ENCODE measurements at places on chromosomes 3 and 15.

DNA sequence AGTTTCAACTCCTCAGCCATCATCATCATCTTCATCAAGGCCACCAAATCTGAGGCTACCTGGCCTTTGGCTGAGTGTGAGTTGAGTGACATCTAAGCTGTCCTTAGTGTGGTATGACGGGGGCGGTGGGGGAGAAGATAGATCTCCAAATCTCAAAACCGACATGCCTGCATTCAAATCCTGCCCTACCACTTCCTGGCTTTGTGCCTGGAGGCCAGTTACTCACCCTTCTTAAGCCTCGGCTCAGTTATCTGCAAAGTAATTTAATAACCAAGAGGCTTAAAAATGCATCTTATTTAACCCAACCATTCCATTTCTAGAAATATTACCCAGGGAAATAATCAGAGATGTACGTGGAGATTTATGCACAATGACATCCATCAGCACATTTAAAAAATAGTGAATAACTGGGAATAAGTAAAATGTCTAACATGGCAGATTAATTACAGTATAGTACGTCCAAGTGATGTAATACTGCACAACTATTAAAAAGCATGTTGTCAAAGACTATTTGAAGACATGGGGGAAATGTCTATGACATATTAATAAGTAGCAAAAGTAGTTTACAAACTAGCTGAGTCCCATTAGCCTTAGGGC lies 167.4 kb downstream of the NTRK3 start:
- no peak for DNase-seq

GRCh38 chr3:143536817-143537535 lies 311.3 kb downstream of the SLC9A9 start:
- no peak for DNase-seq

DNA sequence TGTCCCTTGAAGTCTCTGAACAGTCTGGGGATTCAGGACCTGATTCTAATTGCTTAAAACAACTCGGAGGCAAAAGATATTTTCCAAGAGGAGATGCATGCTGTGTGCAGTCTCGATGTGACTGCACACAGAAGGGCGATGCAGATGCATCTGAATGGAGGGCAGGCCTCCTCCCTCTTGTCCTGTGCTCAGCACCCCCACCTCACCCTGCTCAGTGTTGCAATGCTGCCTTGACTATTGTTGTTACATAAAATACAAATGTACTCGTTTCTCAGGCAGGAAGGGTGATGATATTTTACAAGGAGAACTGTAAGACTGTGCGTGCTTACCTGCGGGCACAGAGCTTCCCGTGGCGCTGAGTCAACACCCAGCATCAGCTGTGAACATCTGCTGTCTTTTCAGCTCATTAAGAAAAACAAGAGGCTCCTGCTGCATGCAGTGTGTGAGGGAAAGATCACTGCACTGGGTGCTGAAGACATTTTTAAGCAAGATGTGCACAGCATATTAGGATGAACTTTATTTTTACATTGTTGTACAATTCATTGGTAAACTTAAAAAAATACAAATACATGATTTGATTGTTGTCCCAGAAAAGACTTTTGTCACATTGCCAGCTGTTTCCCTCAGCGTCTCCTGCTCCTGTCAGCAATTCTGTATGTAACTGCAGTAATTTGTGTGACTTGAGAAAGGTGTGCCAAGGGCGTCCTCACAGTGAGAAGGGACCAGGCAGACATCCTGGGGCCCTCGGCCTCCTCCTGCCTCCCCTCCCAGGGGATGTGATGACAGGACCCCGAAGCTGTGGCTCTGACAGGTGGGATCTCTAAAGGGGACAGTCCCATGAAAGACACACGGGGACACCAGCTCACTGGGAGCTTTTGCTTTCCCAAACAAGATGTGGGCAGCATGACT lies 56.3 kb upstream of the RPL32 start:
- no peak for DNase-seq

DNA sequence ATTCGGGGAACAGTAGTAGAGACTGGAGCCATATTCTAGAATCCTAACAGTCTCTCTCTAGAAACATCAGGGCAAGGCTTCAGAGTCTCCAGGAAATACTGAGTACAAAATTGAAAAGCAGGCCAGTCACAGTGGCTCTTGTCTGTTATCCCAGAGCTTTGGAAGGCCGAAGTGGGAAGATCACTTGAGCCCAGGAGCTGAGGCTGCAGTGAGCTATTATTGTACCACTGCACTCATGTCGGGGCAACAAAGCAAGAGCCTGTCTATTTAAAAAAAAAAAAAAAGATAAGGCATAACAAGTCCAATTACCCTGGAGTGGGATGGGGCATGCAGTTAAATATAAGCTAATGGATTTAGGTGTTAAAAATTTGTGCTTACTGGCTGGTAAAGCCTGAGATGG lies 79.0 kb downstream of the SEMA6D start:
- no peak for DNase-seq

- no peak for DNase-seq
Measured at GRCh38 chr3:186217820-186218164, 108.9 kb upstream of the ETV5 start.

DNA sequence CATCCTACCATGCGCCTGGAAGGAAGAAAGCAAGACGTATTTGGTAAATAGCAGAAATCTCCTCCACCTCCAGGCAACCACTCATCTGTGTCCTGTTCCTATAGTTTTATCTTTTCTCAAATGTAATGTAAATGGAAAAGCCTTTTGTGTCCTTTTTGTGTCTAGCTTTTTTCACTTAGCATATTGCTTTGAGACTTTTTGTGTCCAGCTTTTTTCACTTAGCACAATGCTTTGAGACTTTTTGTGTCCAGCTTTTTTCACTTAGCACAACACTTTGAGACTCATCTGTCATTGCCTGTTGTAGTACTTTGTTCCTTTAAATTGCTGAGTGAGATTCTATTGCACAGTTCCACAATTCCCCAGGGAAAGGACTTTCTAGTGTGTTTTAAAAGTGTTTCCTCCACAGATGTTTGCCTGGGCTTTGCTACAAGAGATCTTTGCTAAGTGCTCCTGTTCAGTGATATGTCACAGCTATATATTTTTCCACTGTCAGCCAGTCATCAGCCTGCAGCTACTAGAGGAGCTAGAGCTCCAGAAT lies 27.9 kb upstream of the MUC13 start:
- no peak for DNase-seq

DNA sequence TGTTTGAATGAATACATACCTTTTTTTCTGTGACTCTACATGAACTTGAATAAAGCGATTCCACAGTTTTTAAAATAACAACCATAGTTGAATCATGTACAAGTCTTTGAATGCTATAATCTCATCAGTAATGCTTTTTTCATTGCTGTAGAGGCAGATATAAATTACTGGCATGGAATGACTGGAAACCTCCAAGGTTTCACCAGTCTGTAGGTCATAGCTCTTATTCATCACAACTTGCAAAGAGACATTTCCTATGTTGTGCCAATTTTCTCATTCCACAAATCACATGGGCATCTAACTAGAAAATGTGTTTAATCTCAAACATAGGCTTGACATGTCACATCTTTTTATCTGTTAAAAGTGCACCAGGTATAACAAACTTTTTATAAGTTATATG lies 407.1 kb upstream of the KCNMB2 start:
- DNase-seq = no peak

DNA sequence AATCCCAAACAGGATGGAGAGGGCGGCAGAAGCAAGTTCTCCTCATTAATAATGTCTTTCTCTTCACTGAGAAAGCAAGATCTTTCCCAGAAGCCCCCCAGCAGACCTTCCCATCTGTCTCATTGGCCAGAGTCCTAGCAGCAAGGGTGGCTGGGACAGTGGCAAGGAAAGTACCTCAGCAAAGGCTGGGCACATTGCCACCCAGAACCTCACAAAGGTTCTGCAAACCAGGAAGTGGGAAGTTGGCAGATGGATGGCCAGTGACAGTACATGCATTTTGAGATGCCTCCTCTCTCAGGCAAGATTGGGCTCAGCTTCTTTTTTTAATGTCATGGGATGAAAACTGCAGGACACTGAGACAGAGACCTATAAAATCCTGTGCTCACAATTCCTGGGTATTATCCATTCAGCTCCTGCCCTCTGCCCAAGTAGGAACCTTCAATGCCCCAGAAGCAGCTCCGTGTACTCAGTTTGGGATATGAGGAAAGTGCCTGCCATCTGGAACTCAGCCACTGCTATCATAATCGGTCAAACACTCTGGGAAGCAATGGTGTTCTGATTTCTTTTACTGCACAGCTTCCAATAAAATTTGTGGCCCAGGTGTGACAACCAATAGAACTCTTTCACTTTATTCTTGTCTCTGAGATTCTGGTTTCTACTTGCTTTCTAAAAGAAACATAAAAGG lies 25.5 kb downstream of the DPH3 start:
- no peak for DNase-seq

GRCh38 chr15:66228807-66229735 lies 24.5 kb downstream of the MEGF11 start:
- DNase-seq = no peak

DNA sequence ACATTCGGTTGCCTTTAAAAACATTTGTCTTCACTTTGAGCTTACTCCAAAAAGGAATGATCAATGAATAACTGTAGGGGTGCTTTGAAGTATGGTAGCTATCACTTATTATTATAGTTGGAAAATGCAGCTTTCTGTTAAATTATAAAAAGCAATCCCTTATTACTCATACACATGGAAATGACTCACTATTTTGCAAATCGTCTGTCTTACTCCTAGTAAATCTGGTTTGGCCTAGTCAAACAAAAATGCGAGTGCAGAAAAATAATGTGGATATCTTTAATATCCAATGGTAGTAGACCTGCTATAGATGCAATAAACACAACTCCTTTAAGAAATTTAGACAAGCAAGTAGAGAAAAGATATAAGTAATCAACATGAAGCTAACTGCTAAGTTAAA lies 112.5 kb downstream of the ZIC1 start:
- no peak for DNase-seq

Measured in Peyer's patch (tissue), 4 donors.